ENCODE measurements at places on chromosomes 1 and 21. TPM values are rescaled to one million over a fixed set of nuclear protein-coding genes. Genes with fewer than 3 reads are reported as not detected.
A peak's percentile ranks its signal among the peaks of the same experiment; 100 is the strongest.

FAM167B gene
- 16.1 TPM for total RNA-seq

TAS1R1 gene
- total RNA-seq, result not detected

SLC1A7 gene
- 0.89 TPM for total RNA-seq

DNA sequence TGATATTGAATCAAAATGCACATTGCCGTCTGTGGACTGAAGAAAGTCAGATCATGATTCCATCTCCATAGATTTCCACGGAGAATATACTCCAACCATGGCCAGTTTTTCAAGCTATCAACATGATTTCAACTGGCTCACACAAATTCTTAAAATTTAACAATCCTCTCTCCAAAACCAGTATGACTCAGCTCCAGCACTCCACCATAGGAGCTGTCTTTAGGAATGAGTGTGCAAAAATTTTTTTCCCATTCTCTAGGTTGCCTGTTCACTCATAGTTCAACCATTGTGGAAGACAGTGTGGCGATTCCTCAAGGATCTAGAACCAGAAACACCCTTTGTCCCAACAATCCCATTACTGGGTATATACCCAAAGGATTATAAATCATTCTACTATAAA lies 40.8 kb downstream of the RGL1 start:
- no peak for DNase-seq

DNA sequence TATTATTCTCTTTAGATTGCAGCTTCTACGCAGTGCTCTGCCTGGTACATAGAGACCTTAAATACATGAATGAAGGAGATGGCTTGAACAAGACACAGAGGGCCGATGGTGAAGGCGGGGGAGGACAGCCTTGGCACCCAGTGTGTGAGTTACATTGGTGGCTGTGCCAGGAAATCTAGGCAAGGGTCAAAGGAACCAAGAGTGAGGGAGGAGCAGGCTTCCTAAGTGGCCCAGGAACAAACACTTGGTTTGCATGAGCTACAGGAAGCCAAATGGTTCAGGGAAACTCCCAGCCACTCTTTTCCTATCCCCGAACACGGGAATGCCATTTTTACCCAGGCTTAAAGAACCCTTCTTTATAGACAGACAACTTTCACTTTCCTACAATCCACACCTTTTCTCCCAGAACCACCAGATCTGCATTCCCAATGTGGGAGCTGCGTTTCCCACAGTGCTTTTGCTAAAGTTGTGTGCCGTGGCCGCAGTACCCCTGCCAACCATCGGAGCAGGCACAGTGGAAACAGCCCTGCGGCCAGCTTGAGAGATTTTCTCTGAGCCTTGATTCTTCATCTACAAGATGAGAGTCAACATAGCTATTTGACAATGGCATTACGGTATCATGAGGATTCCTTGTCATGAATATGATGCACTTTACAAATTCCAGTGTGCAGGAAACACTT lies 3.5 kb upstream of the CLEC20A start:
- peak; percentile 32 for DNase-seq

DNA sequence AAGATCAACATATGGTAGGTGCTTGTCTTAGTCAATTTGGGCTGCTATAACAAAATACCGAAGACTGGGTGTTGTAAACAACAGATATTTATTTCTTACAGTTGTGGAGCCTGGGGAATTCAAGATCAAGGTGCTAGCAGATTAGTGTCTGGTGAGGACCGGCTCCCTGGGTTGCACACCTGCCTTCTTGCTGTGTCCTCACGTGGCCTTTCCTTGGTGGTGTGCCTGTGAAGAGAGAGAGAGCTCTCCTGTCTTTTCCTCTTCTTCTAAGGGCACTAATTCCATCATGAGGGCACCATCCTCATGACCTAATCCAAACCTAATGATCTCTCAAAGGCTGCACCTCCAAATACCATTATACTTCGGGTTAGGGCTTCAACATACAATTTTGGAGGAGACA lies 45.8 kb upstream of the ATF3 start:
- DNase-seq, result no peak

GRCh38 chr1:51000160-51000559 lies 30.1 kb downstream of the CDKN2C start:
- no peak for DNase-seq

DNA sequence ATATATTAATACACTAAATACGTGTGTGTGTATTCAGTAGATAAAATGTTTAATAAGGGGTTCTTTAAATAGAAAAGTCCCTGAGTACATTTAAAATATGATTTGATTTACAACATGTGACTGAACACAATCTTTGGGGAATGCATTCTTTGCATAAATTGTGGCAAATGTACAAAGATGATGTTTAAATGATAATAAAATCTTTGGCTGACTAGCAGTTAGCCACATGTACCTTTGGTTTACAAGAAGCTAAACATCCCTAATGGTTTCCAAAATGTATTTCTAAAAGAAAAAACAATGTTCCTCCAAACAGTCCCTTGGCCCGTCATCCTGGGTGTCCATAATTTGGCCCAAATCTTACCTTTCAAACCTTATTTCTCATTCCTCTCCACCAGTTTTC lies 106.4 kb upstream of the MARK1 start:
- DNase-seq, result no peak

GRCh38 chr1:2260917-2261316 lies 32.8 kb downstream of the SKI start:
- DNase-seq, result no peak

FAM3B gene
- 0.80 TPM for total RNA-seq

DNA sequence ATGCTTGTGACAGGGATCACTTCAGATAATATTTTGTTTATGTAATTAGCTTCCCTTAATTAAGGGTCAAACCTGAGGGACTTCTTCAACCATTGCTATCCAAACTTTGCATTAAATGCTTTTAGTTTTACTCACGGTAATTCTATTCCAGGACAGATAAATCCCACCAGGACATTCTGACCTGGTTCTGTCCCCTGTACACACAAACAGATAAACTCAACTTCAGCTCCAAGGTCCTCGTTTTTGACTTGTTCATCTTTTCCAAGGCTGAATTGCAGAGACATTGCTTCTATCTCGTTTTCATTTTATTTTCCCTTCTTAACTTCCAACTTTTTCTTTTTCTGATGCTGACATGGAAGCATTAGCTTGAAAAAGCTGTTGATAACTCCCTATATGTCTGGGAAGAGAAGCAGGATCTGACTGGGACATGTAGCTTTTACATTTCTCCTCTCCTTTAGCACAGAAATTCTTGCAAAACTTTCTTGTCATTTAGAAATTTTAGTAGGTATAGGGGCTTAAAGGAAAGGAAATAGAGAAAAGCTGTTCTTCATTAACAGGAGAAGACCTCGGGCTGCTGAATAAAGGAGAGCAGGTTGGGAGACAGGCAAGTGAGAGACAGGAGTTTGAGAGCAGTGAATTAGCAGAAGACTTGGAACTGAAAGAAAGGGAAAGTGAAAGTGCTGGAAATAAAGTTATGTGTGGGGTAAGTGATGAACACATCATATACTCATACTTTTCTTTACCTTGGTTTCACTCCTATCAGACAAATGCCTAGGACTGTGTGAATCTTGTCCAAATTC lies 231.7 kb upstream of the B3GALT2 start:
- DNase-seq, result no peak

CDCA8 gene
- total RNA-seq, result 0.85 TPM

- peak; percentile 22 for DNase-seq
These were observed 15.4 kb downstream of the COL9A2 start for GRCh38 chr1:40301541-40302299.

OR2T33 gene
- total RNA-seq, result not detected

DNA sequence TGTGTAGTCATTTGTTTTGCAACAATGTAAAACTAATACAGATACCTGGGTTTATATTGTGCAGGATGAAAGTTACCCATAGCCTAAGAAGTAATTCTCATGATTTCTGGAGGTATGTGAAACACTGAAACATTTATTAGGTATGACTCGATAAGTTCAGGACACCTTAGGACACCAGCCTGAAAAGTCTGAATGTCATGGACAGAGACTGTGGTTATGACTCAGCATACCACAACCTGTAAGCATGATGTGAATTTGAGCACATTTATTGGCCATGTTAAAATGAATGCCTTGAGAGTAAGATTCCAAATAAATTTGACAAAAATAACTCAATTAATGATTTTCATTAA lies 1471.7 kb upstream of the B3GALT2 start:
- DNase-seq, result no peak

RGS18 gene
- total RNA-seq, result 4.3 TPM

- DNase-seq, result no peak
These were observed 58.0 kb downstream of the SDCCAG8 start for GRCh38 chr1:243313635-243314536.

DNA sequence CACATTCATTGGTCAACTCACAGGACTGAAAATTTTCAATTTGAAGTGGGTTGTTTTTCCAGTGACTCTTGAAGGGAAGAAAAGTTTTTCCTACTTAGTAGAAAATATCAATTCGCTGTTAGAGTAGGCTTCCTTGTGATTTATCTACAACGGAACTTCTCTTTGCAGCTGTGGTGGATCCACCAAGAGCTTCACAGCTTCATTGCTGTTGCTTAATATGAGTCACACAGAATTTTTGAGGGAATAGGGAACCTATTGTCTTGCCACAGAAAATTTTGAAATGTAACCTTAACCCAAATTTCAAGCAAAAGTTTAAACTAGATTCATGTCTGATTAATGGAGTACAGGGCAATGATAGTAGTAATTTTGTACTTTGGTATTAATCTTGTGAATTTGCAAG lies 58.4 kb upstream of the IFI44L start:
- no peak for DNase-seq

DNA sequence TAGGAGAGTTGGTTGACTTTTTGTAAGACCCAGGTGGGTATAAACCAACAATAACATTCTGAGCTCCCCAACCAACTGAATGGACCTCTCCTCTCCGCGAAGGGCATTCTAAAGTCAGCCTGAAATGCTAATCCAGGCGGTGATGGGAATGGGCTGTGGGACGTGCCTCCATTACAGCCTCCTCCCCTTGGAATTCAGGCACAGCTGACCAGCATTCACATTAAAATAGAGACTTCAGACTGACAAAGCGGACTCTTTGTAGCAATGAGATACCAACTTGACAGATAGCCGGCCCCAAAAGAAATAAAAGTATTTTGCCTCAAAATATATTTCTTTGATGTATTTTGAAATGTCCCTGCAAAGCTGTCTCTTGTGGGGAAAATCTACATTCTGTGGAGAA lies 101.7 kb downstream of the KIF26B start:
- DNase-seq, result no peak

DNA sequence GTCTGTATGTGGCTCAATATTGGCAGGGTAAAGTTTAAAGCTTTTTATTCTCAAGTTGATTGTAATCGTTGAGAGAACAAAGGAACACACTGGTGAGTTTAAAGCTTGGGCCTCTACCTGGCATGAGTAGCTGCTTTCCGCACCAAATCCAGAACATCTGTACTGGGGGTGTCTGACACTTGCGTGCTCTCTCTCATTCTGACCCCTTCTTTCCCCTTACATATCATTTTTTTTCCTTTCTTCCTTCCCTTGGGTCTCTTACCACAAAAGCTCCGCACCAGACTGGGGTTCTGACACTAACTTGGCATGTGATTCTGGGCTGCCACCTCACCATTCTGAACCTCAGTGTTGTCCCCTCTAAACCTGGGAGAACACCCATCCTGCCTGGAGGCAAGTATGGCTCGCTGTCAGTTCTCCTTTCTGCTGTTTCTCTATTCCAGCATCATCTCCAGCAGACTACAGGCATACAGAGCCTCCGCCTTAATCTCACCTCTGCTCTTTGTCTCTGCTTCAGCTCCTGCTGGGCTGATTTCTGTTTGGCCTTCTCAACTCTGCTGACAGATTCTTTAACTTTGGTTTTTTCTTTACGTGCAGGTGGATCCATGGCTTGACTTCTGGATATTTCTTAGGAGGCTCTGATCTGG lies 859 bp upstream of the ERMAP start:
- no peak for DNase-seq

NPPA gene
- 0.45 TPM for total RNA-seq

- no peak for DNase-seq
These were observed 53.8 kb downstream of the ROR1 start for GRCh38 chr1:63827411-63828321.

- no peak for DNase-seq
These were observed 56.5 kb downstream of the TOMM20 start for GRCh38 chr1:235072096-235072495.

GRCh38 chr1:162387226-162388082 lies 5.9 kb downstream of the C1orf226 start:
- no peak for DNase-seq

CR2 gene
- total RNA-seq, result 0.27 TPM

- DNase-seq, result no peak
These were observed 19.8 kb upstream of the DDAH1 start for GRCh38 chr1:85484716-85485115.

DNA sequence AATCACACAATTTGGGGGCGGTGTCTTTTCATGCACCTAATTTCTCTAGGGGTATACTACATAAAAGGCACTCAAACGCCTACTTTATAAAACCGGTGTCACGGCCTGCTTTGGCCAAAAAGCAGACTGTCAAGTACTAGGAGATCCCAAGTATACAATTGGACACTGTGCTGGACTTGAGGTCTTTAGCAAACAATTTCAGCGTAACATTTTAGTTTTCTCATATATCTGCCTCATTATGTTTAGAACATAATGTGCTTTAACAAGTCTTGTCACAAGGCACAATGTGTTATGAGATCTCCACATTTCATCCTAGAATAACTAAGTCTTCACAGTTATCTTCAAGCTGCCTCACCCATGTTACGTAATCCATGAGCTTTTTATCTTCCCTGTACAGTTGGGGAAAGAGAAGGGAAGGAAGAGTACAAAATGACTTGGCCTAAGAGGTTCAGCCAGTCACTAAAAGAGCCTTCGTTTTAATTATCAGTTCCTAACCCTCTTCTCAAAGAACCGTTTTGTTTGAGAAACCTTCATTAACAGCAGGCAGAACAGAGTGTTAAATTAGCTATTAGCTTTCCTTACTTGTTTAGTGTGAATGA lies 1.7 kb downstream of the SSX2IP start:
- no peak for DNase-seq

- DNase-seq, result peak; percentile 84
These were observed at the start of gene FNBP1L for GRCh38 chr1:93447481-93448291. TSS of gene FNBP1L (plus strand) at chr1:93448118. CDS start at chr1:93448282, 164 bp downstream.

- peak; percentile 79 for DNase-seq
These were observed 13.2 kb upstream of the HMGCL start for GRCh38 chr1:23838401-23838866.

DNA sequence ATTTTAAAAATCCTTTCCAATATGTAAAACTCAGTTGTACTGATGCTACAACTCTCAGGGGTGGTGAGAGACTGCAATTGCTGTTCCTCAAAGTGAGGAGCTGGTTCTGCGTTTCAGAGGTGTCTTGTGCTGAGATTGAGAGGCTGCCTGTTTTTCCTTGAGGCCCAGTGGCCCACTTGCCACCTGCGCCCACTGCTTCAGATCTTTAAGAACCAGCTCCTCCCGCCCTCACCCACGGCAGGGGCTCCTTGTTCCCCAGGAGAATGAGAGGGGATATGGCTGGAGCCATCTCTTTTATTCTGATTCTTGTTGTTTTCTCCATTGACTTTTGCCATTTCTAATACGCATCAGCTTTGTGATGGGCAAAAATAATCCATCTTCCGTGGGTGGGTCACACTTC lies 45.5 kb downstream of the EVA1C start:
- no peak for DNase-seq

- DNase-seq, result no peak
These were observed 81.6 kb downstream of the KIRREL1 start for GRCh38 chr1:158075078-158075477.

MAEL gene
- total RNA-seq, result 0.62 TPM

FBXO2 gene
- 24.7 TPM for total RNA-seq
